ENCODE measurements at places on chromosomes 6 and 20.

- DNase-seq, result no peak
Observed at GRCh38 chr6:45663251-45664221, 285.8 kb upstream of the SUPT3H start.

DNA sequence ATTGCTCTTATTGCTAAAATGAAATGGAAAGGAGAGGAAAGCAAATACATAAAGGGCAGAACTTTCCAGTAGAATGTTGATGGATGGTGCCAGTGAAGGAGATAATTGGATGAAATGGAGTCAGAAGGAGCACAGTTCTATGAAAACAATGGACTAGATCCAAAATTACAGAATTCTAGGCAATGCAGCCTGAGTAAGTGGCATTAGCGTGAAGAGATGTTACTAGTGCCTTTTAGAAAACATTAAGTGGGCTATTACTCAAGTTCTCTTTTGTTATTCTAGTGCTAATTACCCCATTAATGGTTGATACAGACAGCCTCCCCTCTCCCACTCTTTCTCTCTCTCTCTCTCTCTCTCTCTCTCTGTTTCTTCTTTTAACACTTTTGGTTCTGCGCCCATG lies 209.5 kb upstream of the RGS17 start:
- no peak for DNase-seq

- no peak for DNase-seq
Observed at GRCh38 chr20:35271073-35271882, 6.6 kb downstream of the MMP24OS start.

DNA sequence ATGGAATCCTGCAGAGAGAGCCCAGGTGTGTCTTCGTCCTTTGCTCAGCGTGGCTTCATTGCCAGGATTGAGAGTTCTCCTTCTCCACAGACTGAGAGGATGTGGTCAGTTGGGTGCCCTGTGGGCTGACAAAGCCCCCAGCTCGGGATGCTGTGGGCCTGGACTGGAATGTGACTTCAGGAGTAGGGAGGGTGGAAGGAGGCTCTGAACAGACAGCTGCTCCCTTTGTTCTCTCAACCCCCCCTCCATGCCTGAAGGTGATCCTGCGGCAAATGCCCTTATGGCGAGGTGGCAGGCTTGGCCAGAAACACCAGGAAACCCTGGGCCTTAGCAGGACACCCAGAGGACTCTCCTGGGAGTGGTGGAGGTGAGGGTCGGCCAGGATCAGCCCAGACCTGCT lies 1.8 kb upstream of the CST5 start:
- DNase-seq, result no peak

DNA sequence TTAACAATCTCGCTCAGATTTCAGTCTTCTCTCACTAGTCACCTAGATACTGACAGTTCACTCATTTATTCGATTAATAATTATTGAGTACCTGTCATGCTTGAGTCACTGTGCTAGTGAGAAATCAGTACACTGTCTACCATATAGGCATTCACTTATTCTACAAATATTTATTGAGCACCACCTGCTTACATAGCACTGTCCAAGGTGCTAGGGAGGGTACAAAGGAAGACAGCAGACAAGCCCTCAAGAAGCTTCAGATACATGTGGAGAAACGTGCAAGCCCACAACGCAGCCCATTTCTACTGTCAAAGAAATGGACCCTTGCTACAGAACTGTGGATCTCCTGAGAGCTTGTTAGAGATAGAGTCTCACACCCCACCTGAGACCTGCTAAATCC lies 85.1 kb upstream of the SNAP25 start:
- DNase-seq, result no peak

DNA sequence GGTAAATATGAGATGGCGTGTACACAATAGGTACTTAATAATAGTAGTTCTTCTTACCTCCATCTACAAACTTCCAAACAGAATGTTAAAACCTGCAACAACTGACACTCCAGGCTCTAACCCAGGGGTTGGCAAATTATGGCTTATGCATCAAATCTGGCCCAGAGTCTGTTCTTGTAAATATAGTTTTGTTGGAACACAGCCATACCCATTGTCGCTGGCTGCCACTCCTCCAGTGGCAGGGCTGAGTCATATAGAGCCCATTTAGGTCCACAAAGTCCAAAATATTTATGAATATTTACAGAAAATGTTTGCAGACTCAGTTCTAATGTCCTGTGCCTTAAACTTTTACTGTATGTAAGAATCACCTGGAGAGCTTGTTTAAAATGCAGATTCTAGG lies 69.9 kb upstream of the BTBD3 start:
- no peak for DNase-seq

- no peak for DNase-seq
Observed at GRCh38 chr6:20907486-20908071, 373.3 kb downstream of the CDKAL1 start.

GRCh38 chr6:159126590-159126989 lies 42.6 kb upstream of the FNDC1 start:
- DNase-seq, result no peak

DNA sequence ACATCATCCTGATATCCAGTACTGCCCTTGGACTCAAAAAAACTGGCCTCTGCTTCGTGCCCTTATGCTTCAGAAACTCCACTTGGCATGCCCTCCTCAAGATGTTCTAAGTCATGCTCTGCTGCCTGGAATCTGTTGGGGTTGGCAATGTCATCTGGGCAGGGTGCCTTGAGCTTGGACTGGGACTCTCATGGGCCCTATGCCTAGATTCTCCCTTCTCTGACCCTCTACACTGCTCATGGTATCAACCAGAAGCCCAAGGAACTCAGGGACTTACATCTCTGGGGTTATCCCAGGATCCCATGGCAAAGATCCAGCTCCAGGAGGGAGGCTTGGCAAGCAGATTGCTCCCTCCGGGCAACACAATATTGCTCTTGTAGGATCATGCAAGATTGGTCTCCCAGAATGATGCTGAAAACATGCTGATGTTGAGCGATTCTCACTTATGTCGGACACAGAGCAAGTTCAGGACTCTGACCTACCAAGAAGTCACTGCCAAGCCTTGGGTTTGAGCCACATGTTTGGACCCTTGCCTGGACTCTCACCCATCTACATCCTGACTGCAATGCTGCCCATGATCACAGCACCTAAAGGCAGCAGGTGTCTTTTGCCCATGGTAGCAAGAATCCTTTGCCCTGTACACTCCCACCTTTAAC lies 88.8 kb downstream of the ADAT2 start:
- DNase-seq, result no peak

DNA sequence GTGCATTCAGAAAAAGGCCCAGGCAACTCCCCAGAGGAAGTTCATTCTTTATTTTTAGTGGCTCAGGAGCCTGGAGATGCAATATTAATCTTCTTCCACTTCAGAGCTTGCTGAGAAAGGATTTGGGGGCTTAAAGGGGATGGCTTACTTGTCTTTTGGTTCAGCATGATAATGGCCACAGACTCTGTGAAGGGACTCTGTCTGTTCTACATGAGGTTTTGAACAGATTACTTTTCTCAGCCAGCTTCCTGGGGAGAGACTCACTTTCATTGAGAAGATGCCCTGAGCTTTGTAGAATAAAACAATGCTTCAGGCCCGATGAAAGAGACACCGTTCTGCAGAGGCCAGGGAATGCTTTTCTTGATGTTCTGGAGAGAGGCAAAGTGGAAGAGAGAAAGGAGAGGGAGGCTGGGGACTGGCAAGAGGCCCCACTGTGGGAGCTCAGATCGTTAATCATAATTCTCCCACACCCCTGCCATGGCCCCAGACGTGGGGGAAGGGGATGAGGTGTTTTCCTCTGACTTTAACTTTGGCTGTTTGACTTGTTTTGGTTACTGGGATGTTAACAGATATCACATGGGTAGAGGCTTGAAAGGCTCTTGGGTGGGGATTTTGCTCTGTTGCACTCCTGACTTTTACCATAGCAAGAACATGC lies 19.1 kb downstream of the SCP2D1 start:
- no peak for DNase-seq

GRCh38 chr6:107931894-107932293 lies 26.1 kb downstream of the SEC63 start:
- DNase-seq, result no peak

DNA sequence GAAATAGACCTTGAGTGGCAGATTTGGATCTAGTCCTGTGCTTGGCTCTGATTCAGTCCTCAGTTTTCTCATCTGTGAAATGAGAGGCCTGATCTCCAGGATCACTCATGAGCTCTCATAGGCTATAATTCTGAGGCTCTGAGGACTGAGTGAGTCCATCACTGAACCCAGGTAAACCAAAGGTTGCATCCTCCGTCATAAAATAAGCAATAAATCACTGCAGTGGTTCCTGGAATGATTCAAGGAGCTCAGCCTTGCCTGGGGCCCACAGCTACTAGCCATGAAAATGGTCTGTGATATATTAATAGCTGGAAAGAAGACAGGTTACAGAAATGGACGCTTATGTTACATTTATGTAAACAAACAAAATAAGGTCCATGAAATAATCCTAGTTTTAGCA lies 124.8 kb downstream of the MAP3K7 start:
- no peak for DNase-seq

GRCh38 chr20:23340524-23340923 lies 10.1 kb upstream of the NXT1 start:
- peak; percentile 31 for DNase-seq

DNA sequence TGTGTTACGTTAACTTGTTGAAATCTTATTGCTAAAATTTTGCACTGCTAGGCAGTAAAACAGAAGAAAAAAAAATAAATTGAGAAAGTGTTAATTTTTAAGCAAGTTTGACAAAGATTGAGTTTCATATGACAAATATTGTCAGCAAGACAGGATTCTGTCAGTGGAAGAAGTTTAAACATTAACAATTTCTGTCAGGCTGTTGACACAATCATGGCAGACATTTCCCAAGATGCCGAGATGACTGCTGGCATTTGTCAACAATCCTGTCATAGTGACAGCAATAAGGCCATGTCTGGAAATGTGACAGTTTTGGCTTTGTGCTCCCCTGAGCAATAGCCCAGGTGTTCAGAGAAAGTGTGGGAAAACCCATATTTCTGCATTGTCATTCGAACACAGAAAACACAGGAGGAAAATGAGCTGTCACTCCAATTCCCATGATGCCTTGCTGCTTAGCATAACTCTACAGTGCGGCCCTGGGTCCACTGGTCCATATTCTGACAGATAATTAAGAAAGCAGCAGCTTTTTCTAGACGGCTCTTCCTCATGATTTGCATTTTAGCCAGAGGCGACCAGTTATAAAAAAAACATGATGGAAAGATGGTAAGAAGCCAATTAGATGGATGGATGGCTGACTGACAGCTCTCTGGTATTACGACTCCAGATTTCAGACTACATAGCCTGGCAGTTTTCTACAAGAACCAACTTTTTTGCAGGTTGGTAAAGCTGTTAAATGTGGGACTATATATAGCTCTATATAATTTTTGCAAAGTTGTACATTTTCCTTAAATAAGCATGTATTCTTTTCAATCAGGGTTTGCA lies 43.6 kb upstream of the DEFB112 start:
- DNase-seq, result no peak

- DNase-seq, result no peak
Observed at GRCh38 chr6:53543359-53544216, 1.3 kb downstream of the GCLC start.

DNA sequence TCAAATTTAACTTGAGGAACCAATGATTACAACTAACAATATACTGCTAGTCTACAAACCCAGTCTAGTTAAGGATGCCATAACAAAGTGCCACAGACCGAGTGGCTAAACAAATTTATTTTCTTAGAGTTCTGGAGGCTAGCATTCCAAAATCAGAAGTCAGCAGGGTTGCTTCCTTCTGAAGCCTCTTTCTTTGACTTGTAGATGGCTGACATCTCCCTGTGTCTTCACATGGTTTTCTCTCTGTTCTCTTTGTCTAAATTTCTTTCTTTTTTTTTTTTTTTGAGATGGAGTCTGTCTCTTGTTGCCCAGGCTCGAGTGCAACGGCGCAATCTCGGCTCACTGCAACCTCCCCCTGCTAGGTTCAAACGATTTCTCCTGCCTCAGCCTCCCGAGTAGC lies 56.1 kb downstream of the NCOA3 start:
- no peak for DNase-seq

DNA sequence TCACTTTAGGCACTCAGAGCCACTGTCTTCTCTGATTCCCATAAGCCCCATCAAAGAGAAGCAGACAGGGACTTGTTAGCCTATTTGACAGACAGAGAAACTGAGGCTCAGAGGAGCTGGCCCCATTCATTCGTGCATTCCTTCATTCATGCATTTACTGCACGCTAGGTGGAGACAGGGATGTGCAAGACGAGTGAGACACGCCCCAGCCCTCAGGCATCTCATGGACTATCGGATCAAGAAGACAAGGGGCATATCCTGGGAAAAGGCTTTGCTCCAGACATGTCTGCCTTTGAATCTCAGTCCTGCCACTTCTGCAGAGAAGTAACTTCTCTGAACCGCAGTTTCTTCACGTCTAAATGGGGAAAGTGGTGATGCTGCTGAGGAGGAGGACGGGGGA lies 54.1 kb downstream of the BPIFB1 start:
- DNase-seq, result no peak

- no peak for DNase-seq
Observed at GRCh38 chr20:16043931-16044330, 529.3 kb downstream of the KIF16B start.

DNA sequence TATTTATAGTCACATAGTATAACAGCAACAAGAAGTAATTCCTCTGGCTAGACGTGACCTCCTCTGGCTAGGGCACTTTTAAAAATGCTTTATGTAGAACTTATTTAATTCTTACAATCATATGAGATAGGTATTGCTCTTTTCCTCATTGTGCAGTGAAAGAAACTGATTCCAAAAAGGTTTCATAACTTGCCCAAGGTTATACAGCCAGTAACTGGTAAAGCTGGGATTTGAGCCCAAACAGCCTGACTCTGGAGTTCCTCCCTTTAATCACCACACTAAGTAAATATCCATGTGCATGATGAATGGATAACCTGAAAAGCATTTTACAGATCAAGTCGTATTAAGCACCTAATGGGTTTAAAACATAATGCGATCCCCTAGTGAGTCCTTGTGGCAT lies 214.6 kb downstream of the PRL start:
- DNase-seq, result no peak

DNA sequence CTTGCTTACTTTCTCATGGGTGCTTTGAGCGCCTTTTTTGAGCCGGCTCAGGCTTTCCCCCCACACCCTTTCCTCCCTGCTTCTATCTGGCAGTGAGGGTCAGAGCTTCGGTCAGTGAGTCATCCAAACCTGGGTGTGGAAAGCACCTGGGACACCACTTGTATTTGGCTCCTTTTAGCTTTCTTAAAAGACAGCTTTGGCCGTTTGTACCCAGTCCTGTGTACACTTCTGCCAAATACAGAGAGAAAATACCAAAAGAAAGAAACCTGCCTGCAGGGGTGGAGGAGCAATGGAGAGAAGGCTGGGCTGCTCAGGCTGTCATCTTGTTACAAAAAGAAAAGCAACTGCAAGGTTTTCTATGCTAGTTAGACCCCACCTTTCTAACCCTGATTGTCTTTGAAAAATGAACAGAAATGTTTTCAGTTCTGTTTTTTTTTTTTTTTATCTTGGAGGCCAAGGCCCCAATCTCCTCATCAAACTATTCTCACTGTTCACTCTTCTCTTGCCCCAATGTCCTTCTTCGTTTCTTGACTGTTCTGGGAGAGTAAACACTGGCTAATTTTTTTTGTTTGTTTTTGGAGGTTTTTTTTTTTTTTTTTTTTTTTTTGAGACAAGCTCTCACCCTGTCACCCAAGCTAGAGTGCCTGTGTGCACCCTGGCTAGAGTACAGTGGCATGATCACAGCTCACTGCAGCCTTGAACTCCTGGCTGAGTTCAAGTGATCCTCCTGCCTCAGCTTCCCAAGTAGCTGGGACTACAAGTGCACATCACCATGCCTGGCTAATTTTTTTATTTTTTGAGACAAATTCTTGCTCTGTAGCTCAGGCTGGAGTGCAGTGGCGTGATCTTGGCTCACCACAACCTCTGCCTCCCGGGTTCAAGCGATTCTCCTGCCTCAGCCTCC lies 76.4 kb downstream of the SSR1 start:
- DNase-seq, result no peak

- DNase-seq, result no peak
Observed at GRCh38 chr20:9531581-9531980, 17.2 kb downstream of the LAMP5 start.
